ENCODE measurements at places on chromosomes 12 and 14.

GRCh38 chr14:97264516-97265230 lies 467.5 kb downstream of the VRK1 start:
- no peak overlapping the region for H3K27ac ChIP-seq
- H3K27me3 ChIP-seq: no peaks in the 10 kb centered on the region
- DNase-seq: no peak
- H3K36me3 ChIP-seq: no peaks in the 10 kb centered on the region

- H3K4me3 ChIP-seq: no peak overlapping the region
- no peak overlapping the region for H3K27ac ChIP-seq
- no peak for DNase-seq
Observed at GRCh38 chr14:102512793-102513300, 3.3 kb upstream of the ANKRD9 start.

GRCh38 chr12:98924-99352 lies 32.4 kb downstream of the IQSEC3 start:
- no peaks in the 10 kb centered on the region for H3K36me3 ChIP-seq
- no peak overlapping the region for H3K4me3 ChIP-seq
- no peaks in the 10 kb centered on the region for H3K4me1 ChIP-seq
- H3K27me3 ChIP-seq: no peaks in the 10 kb centered on the region
- no peak overlapping the region for H3K27ac ChIP-seq

GRCh38 chr14:40386433-40386832 lies 954.2 kb upstream of the FBXO33 start:
- no peaks in the 10 kb centered on the region for H3K36me3 ChIP-seq
- H3K4me1 ChIP-seq: no peaks in the 10 kb centered on the region
- no peak overlapping the region for H3K27ac ChIP-seq
- no peaks in the 10 kb centered on the region for H3K27me3 ChIP-seq
- DNase-seq: no peak

DNA sequence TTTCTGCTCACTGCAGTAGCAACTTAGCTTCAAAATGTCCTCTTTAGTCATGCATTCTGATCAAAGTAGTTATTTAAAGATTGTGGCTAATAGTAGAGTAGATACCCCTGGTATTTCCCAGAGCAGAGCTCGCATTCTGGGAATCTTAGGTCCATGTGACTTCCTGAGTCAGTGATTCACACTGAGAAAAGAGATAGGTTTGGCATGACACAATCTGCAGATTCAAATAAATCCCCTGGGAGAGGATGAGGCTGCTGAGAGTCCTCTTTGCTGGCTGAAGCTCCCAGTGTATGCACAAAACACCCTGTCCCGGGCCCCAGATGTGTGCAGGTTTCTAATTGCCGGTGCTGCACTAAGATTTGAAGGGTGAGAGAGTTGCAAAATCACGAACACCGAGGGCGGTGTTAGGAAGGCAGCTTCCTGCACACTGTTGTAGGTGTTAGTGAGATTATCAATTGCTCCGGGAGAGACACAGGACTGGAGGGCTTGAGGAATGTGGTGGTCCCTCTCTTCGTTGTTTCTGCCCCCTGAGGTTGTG lies 233.2 kb downstream of the NRXN3 start:
- no peaks in the 10 kb centered on the region for H3K36me3 ChIP-seq
- no peak for DNase-seq
- H3K27ac ChIP-seq: no peak overlapping the region

- H3K27me3 ChIP-seq: no peaks in the 10 kb centered on the region
- no peak overlapping the region for H3K4me3 ChIP-seq
- H3K4me1 ChIP-seq: no peaks in the 10 kb centered on the region
- no peaks in the 10 kb centered on the region for H3K36me3 ChIP-seq
- no peak for DNase-seq
Observed at GRCh38 chr12:42641221-42641885, 51.8 kb upstream of the PRICKLE1 start.
